ENCODE measurements at places on chromosomes 4 and X.
A peak's percentile ranks its signal among the peaks of the same experiment; 100 is the strongest.

DNA sequence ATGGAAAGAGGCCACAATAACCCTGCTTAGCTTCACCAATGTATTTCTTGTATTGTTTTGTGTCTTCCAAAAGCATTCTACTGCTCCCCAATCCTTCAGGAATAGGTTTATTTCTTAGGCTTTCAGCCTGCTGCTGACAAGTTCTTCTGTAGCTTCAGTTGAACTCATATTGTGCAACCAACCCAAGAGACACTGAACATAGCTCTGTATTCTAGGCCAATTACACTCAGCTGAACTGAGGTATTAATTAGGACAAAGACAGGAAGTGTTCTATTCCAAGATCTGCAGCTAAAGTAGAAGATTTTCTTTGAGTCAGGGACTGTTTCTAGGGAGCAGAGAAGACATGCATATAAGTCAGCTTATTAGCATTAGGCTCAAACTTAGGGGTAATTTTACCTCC is 151.8 kb downstream of the LHFPL1 start:
- DNase-seq = no peak

GRCh38 chr4:2968381-2968780 is 5.0 kb downstream of the GRK4 start:
- no peak for DNase-seq

- no peak for DNase-seq
These were observed 344.0 kb upstream of the EPHA5 start for GRCh38 chr4:66014146-66014765.

DNA sequence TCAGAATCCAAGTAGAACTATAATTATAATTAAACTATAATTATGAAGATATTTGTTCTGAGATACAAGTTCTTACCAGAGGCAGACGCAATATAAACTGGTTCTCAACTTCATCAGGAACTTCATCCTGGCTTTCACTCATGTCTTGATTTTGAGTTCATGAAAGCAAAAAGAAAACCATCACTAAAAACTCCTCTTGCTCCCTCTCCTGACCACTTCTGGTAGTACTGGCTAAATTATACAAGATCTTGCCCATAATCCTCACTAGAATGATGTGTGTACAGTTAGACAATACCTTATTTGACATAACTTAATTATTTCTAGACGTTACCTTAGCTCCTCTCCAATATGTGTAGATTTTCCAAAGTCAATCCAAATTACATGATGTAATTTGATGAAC is 3.7 kb downstream of the TAF7L start:
- DNase-seq = peak; percentile 18

DNA sequence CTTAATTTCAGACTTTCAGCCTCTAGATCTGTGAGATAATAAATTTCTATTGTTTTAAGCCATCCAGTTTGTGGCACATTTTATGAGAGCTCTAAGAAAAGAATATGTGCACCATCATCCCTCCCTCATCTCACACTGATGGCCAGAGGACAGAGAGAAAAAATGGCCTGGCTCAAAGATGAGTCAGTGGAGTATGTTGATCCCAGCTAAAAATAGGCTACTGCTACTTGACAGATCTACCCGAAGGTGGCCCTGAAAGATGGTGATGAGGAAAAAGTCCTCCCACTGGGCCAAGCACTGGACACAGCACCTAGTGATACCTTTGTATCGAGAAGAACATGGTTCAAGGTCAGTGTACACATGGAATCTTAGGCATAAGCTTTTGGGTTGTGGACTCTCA is 38.2 kb upstream of the DCTD start:
- DNase-seq = no peak

GRCh38 chrX:109839694-109840567 is 106.9 kb upstream of the ACSL4 start:
- DNase-seq = no peak

DNA sequence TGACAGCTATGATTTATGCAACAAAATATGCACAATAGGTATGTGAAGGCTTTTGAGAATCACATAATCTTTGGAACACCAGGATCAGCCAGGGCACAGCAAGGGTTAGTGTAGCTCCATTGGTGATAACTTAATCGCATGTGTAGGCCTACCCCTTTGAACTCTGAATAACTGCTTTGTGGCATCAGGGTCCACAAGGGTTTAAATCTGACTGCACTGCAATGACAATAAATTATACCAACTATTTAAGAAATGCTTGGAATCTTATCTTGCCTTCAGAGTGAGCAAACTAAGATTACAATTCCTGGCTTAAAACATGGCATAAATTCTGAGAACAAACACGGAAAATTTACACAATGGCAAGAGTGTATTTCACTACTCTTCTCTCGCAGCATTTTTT is 245.8 kb downstream of the FBXO8 start:
- no peak for DNase-seq

GRCh38 chr4:137510557-137511265 is 21.6 kb downstream of the PCDH18 start:
- DNase-seq = peak; percentile 82

- DNase-seq = peak; percentile 28
These were observed 1052.1 kb upstream of the PCDH10 start for GRCh38 chr4:132097041-132097440.

- no peak for DNase-seq
These were observed 683.5 kb upstream of the GRIA3 start for GRCh38 chrX:122500556-122500955.

GRCh38 chr4:7719354-7720174 is 220.1 kb downstream of the AFAP1 start:
- DNase-seq = no peak

- no peak for DNase-seq
These were observed 128.7 kb upstream of the MID1 start for GRCh38 chrX:10749113-10749512.

- DNase-seq = no peak
These were observed 69.4 kb downstream of the CLCN5 start for GRCh38 chrX:49991758-49992157.

Data from GM04504 (cell line).